Hepatocyte (in vitro differentiated cells): ENCODE measurements at places on chromosomes 16 and 17. TPM values are rescaled to one million over a fixed set of nuclear protein-coding genes. Genes with fewer than 3 reads are reported as not detected.
A peak's percentile ranks its signal among the peaks of the same experiment; 100 is the strongest.

GRCh38 chr16:75745242-75745641 is 19.0 kb upstream of the CPHXL start:
- H3K4me1 ChIP-seq: peaks cover 14% of the 10 kb centered on the region
- H3K27me3 ChIP-seq: no peaks in the 10 kb centered on the region
- no peak overlapping the region for H3K4me3 ChIP-seq
- no peak for DNase-seq
- no peaks in the 10 kb centered on the region for H3K36me3 ChIP-seq

- DNase-seq: peak; percentile 21
- no peaks in the 10 kb centered on the region for H3K36me3 ChIP-seq
- H3K4me3 ChIP-seq: no peak overlapping the region
- no peaks in the 10 kb centered on the region for H3K27me3 ChIP-seq
- H3K27ac ChIP-seq: peak overlapping the region; percentile 34
Measured at GRCh38 chr17:9669551-9670008, 24.3 kb downstream of the USP43 start.

- H3K27me3 ChIP-seq: no peaks in the 10 kb centered on the region
- H3K4me1 ChIP-seq: no peaks in the 10 kb centered on the region
- peak overlapping the region; percentile 3 for H3K27ac ChIP-seq
- H3K4me3 ChIP-seq: no peak overlapping the region
- H3K36me3 ChIP-seq: no peaks in the 10 kb centered on the region
Measured at GRCh38 chr17:17186051-17186450, 20.1 kb downstream of the PLD6 start.

DNA sequence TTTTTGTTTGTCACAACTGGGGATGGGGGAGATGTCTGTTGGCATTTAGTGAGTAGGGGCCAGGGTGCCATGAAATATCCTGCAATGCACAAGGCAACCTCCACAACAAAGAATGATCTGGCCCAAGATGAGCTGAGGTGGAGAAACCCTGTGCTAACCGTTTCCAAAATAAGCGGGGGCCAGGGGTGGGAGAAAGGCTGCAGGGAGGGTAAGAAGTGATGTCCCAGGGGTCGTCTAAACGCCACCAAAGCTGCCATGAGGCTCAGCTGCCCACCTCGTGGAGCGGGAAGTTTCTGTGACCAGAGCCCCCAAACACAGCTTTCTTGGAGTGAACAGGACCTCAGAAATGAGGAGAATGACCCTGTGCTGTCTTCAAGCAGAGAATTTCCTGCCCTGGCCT is 76.5 kb upstream of the CDH5 start:
- no peaks in the 10 kb centered on the region for H3K36me3 ChIP-seq
- H3K4me3 ChIP-seq: no peak overlapping the region
- H3K27me3 ChIP-seq: peaks cover 11% of the 10 kb centered on the region
- no peaks in the 10 kb centered on the region for H3K4me1 ChIP-seq
- no peak for DNase-seq

GRCh38 chr17:17001076-17001777 is 29.3 kb upstream of the TNFRSF13B start:
- no peaks in the 10 kb centered on the region for H3K36me3 ChIP-seq
- no peaks in the 10 kb centered on the region for H3K4me1 ChIP-seq
- no peak overlapping the region for H3K4me3 ChIP-seq

DNA sequence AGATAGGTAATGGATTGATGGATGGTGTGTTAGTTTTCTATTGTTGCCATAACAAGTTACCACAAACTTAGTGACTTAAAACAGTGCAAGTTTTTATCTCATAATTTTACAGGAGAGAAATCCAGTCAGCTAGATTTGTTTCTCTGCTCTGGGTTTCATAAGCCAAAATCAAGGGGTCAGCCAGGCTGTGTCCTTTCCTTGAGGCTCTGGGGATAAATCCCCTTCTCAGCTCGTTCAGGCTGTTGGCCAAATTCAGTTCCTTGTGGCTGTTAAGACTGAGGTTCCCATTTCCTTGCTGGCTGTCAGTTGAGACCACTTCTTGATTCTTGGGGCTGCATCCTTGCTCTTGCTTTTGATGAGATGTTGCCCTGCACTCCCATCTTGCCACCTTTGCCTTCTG is 204.9 kb upstream of the CDH13 start:
- peaks cover 8% of the 10 kb centered on the region for H3K27me3 ChIP-seq
- no peak for DNase-seq
- no peaks in the 10 kb centered on the region for H3K4me1 ChIP-seq
- H3K36me3 ChIP-seq: no peaks in the 10 kb centered on the region
- no peak overlapping the region for H3K27ac ChIP-seq
- H3K4me3 ChIP-seq: no peak overlapping the region

DNA sequence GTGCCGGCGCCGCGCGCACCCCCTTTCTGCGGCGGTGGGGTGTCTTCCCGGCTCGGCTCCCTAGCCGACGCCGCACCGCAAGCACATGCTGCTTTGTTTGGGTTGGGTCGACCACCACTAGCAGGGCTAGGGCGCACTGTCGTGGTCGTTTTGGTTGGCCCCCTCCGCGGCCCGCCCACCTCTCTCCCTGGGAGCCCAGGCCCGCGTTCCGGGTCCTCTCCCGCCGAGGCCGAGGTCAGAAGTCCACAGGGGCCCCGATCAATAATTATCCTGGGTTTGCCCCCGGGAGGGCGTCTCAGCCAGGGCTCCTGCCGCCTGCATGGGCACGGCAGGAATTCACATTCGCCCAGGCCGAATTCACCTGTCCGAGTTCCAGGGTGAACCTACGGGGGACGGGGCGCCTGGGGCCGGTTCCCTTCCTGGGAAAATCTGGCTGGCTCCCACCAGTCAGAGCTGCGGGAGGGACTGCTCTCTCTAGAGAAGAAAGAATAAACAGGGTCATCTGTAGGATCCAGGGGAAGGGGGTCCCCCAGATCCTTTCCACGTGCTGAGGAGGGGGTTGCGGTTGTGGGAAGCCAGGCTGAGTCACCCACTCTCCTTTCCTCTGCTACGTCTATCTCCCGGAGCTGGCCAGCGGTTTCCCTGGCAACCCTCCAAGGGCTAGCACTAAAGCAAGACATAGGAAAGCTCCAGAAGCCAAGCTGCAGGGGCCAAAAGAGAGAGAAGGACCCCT is 584 bp upstream of the STAT5B start:
- H3K4me1 ChIP-seq: peaks cover 17% of the 10 kb centered on the region
- H3K27me3 ChIP-seq: no peaks in the 10 kb centered on the region
- peak overlapping the region; percentile 89 for H3K4me3 ChIP-seq
- H3K36me3 ChIP-seq: no peaks in the 10 kb centered on the region
- peak; percentile 86 for DNase-seq

- H3K27me3 ChIP-seq: no peaks in the 10 kb centered on the region
- peak overlapping the region; percentile 68 for H3K27ac ChIP-seq
- DNase-seq: peak; percentile 25
Measured at GRCh38 chr16:21302454-21302853, 24.4 kb upstream of the CRYM start.

Gene LITAF
- 65.6 and 78.9 TPM in 2 replicates for total RNA-seq

DNA sequence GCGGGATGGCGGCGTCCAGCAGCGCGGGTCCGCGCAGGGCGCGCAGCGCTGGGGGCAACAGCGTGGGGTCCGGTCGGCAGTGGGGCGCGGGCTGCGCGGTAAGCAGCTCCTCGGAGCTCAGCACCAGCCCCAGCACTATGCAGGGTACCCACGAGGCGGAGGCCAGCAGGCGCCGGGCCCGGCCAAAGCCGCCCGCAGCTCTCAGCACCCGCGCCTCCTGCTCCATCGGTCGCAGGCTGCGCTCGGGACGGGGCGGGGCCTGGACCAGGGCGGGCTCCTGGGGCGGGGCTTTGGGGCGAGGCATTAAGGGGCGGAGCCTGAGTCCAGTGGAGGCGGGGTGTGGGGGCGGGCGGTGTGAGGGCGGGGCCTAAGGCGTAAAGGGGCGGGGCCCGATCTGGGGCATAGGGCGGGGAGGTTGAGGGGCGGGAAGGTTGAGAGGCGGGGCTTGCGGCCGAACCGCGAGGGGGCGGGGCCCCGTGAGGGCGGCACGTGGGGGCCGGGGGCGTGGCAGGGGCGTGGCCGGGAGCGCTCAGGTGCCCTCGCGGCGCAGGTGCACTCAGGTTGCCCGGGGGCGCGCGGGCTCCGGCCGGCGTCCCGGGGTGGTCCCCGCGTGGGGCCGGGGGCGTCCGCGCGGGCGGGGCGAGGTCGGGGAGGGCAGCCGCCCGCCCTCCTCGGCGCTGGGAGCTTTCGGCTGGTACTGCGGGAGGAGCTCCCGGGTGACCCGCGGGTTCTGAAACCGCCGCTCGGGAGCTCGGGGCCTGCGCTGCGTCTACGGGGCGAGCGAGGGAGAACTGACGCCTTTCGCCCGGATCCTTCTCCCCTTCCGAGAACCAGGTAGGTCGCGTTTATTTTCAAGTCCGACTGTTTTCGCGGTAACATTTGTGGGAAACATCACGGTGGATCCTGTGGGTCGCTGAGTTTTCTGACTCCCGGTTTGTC is 1.4 kb upstream of the SLC22A31 start:
- DNase-seq: peak; percentile 95
- H3K27me3 ChIP-seq: peaks cover 48% of the 10 kb centered on the region

Gene TEDC2
- total RNA-seq: 6.2 and 7.6 TPM in 2 replicates

- peaks cover 3% of the 10 kb centered on the region for H3K27me3 ChIP-seq
- DNase-seq: no peak
- no peak overlapping the region for H3K4me3 ChIP-seq
- peaks cover 4% of the 10 kb centered on the region for H3K4me1 ChIP-seq
Measured at GRCh38 chr17:37068266-37068665, 119.5 kb downstream of the AATF start.

- peak; percentile 28 for DNase-seq
- no peaks in the 10 kb centered on the region for H3K27me3 ChIP-seq
- H3K4me1 ChIP-seq: peaks cover 40% of the 10 kb centered on the region
- H3K4me3 ChIP-seq: no peak overlapping the region
- peak overlapping the region; percentile 75 for H3K27ac ChIP-seq
Measured at GRCh38 chr16:75340741-75341491, 89.5 kb upstream of the BCAR1 start.

Gene TEN1
- 13.3 and 22.8 TPM in 2 replicates for total RNA-seq

- H3K4me3 ChIP-seq: no peak overlapping the region
- no peak for DNase-seq
- H3K36me3 ChIP-seq: no peaks in the 10 kb centered on the region
Measured at GRCh38 chr16:27698266-27698665, 148.3 kb downstream of the KATNIP start.

GRCh38 chr17:78892520-78892919 is 10.5 kb downstream of the CEP295NL start:
- no peak overlapping the region for H3K4me3 ChIP-seq
- DNase-seq: no peak

Gene CETP
- not detected in 2 replicates for total RNA-seq

GRCh38 chr16:7351610-7352510 is 19.2 kb downstream of the RBFOX1 start:
- no peak overlapping the region for H3K27ac ChIP-seq
- H3K4me1 ChIP-seq: no peaks in the 10 kb centered on the region
- no peaks in the 10 kb centered on the region for H3K27me3 ChIP-seq
- no peak for DNase-seq
- H3K4me3 ChIP-seq: no peak overlapping the region
- no peaks in the 10 kb centered on the region for H3K36me3 ChIP-seq

Gene TMEM106A
- 6.7 and 11.4 TPM in 2 replicates for total RNA-seq

Gene PLK1
- total RNA-seq: 3.2 and 5.0 TPM in 2 replicates

DNA sequence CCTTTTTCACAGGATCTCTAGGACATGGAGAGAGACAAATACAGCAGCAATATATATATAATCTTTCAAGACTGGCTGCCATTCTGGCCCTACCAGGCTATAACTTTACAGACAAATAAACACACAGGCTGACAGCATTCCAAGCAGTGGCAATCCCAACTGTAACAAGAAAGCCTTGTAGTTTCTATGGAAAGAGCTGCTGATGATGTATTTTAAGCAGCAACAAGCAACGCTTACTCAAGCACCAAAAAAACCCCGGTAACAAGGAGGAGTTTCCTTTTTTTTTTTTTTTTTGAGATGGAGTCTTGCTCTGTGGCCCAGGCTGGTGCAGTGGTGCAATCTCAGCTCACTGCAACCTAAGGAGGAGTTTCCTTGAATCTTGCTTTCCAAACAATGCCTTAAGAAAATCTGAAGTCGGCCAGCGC is 23.2 kb downstream of the LSM12 start:
- no peaks in the 10 kb centered on the region for H3K27me3 ChIP-seq
- no peaks in the 10 kb centered on the region for H3K4me1 ChIP-seq
- peak overlapping the region; percentile 1 for H3K27ac ChIP-seq
- H3K36me3 ChIP-seq: no peaks in the 10 kb centered on the region

Gene CCDC154
- total RNA-seq: 0.33 and 0.64 TPM in 2 replicates

Gene SAMD14
- total RNA-seq: 2.4 and 3.1 TPM in 2 replicates

DNA sequence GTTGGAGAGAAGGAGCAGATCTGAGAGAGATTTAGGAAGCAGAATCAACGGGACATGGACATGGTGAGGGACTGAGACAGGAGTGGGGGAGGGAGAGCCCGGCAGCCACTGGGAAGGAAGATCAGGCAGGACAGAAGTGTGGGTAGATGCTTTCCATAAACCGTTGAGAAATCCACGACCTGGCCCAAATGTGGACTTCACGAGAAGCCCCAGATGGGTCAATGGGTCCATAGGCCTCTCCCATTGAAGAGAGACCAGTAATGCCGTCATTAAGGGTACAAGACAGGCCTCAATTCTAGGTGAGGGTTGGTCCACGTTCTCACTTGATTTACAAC is 530 bp upstream of the CCL22 start:
- no peaks in the 10 kb centered on the region for H3K36me3 ChIP-seq
- H3K27ac ChIP-seq: no peak overlapping the region
- no peaks in the 10 kb centered on the region for H3K27me3 ChIP-seq
- no peak for DNase-seq
- no peak overlapping the region for H3K4me3 ChIP-seq

Gene MEIOC
- total RNA-seq: 0.04 and 0.13 TPM in 2 replicates

Gene C16orf54
- total RNA-seq: 0.10 TPM in 1 of 2 replicates, not detected in the other

- no peak overlapping the region for H3K4me3 ChIP-seq
- no peaks in the 10 kb centered on the region for H3K36me3 ChIP-seq
Measured at GRCh38 chr16:69100071-69100691, 5.3 kb upstream of the HAS3 start.

GRCh38 chr16:75573955-75574354 is 7.8 kb downstream of the GABARAPL2 start:
- H3K27me3 ChIP-seq: no peaks in the 10 kb centered on the region
- no peak overlapping the region for H3K4me3 ChIP-seq
- no peaks in the 10 kb centered on the region for H3K4me1 ChIP-seq
- peaks cover 4% of the 10 kb centered on the region for H3K36me3 ChIP-seq
- no peak overlapping the region for H3K27ac ChIP-seq

Gene LLGL2
- 60.9 and 81.8 TPM in 2 replicates for total RNA-seq

Gene MMP15
- 34.2 and 39.0 TPM in 2 replicates for total RNA-seq

DNA sequence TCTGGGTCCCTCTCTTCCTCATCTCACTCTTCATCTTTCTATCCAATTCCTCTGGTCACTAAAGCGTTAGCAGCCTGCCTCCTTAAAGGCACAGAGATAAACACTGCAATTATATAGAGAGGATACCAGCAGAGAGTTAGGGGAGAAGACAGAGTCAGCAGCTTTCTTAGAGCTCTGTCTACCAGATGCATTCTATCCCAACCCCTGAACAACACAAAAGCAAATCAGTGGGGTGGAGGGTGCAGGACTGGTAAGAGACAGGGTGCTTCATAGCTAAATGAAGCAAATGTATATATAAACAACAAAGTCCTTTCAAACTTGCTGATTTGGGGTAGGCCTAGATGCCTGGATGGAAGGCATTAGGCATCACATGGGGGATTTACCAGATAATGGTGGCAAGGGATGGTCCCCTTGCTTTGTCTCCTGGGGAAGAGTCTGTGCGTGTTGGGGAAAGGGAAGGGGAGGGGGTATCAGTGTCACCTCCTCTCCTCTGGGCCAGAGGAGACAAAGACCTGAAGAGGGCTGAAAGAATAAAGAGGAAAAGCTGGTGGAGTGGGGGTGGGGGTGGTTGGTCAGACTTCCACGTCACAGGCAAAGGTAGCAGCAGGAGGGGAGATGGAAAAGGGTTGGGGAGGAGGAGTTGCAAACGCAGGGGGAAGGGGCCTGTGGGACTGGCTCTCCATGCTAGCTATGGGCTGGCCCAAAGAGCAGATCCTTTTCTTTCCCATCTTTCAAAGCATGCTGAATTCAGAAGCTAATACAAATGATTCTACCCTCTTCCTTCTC is 12.0 kb downstream of the HOXB4 start:
- DNase-seq: no peak
- no peaks in the 10 kb centered on the region for H3K36me3 ChIP-seq
- H3K27me3 ChIP-seq: peaks cover 96% of the 10 kb centered on the region
- H3K4me3 ChIP-seq: no peak overlapping the region
